ENCODE measurements at places on chromosomes 12 and 14.

GRCh38 chr14:85027681-85028370 is 502.1 kb upstream of the FLRT2 start:
- ATAC-seq = no peak

DNA sequence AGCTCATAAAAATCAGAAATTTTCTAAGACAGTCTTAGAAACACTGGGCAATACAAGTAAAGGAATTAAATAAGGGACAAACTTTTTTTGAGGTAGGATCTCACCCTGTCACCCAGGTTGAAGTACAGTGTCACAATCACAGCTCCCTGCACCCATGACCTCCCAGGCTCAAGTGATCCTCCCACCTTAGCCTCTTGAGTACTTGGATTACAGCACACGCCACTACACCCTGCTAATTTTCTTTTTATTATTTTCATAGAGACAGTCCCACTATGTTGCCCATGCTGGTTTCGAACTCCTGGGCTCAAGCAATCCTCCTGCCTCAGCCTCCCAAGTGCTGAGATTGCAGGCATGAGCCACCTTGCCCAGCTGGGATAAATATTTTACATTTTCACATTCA is 90.3 kb downstream of the USP15 start:
- no peak for ATAC-seq

DNA sequence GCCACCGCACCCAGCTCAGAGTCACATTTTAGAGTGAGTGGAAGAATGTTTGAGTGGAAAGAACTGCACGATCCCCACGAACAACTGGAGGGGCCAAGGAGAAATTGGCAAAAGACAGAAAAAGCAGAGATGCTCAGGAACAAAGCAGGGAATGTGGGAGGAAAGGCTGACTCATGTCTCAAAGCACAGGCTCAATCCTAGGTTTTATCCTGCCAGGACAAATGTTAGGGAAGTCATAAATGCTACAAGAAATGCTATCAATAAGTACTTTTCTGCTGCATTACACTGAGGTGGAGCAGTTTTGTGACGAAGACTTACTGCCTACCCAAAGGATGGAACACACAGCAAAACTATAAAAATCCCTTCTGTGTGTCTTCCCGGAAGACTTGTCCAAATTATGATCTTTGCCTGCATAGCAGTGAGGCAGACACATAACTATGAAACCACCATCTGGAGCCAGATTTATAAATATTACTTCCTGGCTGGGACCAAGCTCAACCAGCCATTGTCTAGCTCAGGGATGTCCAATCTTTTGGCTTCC is 26.7 kb downstream of the NIN start:
- ATAC-seq = peak; percentile 46

DNA sequence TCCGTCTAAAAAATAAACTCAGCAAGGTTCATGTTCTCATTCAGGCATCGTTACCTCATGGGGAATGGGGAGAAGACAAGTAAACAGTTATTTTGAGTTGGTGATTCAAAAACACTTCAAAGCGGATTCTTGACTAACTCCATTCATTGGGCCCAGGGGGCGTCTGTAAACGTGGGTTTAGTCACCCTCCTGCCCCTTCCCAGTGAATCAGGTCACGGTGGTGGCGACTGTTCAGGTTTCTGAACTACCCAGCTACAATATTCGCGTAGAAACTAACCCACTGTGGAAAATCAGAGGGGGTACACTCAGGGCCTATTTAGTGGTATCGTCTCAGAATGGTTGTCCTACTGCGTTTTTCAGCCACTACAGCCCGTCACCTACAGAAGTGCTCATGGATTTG is 15.2 kb downstream of the OR6S1 start:
- ATAC-seq = no peak

- no peak for ATAC-seq
These were observed 721 bp upstream of the CTSG start for GRCh38 chr14:24576771-24577170.
